Esophagus mucosa (tissue), 1 donor: ENCODE measurements at places on chromosomes 13 and 19.

- ATAC-seq, result no peak
Observed at GRCh38 chr19:43578787-43579186, 3.2 kb downstream of the PINLYP start.

DNA sequence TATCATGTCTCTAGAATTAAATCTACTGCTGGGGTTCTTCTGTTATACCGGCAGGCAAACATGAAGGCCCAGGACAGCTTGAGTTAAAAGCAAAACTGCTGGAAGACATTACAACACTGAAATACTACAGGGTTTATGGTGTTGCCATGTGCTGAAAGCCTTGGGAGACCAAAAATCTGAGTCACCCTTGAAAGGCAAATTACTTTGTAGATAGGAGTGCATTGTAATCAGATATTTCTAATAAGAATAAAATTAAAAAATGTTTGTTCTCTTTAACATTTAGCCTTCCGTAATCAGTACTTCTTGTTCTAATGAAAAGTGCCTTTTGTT lies 181.3 kb downstream of the PCDH9 start:
- no peak for ATAC-seq

DNA sequence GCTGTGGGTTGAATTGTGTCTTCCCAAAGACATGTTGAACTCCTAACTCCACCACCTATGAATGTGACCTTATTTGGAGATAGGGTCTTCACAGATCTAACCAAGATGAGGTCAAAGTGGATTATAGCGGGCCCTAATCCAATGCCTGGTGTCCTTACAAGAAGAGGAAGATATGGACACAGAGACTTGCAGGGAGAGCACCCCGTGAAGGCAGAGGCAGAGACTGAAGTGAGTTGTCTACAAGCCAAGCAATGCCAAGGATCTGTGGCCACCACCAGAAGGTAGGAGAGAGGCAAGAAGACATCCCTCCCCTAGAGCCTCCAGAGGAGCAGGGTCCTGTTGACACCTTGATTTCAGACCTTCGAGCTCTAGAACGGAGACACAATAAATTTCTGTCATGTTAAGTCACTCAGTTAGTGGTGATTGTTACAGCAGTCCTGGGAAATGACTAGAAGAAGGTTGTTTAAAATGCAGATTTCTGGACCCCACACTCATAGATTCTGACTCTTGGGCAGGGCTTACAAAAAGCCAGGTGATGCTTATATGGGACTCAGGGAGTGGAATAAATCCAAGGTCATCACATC lies 70.6 kb downstream of the FGF9 start:
- ATAC-seq, result no peak

GRCh38 chr19:4567584-4568071 lies 8.1 kb upstream of the SEMA6B start:
- ATAC-seq, result peak; percentile 71

GRCh38 chr19:35306473-35307246 lies 14.7 kb downstream of the MAG start:
- no peak for ATAC-seq

DNA sequence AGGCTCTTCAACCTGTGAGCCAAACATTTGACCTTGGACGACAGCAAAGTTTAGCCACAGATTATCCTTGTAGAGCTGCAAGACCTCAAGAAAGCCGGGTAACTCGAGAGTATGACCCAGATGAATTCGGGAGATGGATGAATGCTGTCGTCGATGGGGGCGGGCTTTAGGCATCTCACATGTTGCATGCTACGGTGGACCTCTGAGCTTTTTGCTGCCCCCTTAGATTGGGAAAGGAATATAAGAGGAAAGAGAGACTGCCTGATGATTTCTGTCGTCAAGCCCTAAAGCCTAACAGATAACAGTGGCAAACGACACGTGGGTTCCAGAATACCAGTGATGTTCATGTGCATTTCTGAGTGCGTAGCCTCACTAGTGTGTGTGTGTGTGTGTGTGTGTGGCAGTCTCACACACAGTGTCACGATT lies 730 bp upstream of the ABCC4 start:
- no peak for ATAC-seq

- ATAC-seq, result peak; percentile 77
Observed at GRCh38 chr13:95124959-95125358, 176.3 kb downstream of the ABCC4 start.

DNA sequence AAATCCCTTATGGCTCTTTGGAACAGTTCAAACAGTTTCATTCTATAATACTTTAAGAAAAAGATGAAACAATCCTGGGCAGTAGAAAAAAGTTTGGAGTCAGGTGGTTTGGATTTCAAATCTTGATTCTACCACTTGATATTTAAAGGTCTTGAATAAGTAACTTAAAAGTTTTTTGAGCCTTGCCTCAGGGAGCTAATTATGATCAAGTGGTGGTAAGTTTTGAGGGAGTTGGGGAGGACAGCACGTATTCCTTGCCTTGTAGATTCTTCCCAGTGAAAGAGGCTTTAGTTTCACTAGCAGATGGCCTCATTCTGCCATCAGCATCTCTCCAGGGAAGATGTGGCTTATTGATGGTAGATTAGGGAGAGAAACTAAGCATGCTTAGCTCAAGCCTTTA lies 168.4 kb upstream of the CSNK1A1L start:
- no peak for ATAC-seq

DNA sequence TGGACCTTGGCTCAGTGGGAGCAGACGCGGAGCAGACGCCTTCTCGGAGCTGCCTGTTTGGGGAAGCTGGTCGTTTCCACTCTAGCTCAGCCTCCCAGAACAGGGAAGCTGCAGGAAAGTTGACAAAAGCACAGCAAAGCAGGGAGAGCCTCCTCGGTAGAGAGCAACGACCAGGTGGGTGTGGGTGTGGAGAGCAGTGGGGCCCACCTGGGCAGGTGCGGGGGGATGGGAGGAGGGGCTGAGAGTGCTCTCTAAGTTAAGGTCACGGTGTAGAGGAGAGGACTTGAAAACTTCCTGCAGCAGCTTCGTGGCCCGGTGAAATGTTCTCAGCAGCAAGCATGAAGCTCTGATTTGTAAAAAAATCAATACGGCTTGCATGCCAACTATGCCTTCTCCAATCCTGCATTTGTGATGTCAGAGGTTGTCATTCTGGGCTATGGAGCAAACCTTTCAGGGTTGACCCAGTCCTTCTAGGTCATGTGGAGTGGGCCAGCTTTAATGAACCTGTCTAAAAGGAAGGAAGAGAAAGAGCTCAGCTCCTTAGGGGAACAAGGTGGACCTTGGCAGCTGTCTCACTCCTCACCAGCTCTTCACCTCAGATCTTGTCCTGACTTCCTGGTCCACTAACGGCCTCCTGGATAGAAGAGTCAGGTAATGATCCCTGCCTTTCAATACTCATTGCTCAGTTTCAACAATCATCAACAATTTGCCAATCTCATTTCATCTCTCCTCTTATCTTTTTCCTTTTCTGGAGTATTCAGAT lies 85.8 kb upstream of the UBL3 start:
- no peak for ATAC-seq

DNA sequence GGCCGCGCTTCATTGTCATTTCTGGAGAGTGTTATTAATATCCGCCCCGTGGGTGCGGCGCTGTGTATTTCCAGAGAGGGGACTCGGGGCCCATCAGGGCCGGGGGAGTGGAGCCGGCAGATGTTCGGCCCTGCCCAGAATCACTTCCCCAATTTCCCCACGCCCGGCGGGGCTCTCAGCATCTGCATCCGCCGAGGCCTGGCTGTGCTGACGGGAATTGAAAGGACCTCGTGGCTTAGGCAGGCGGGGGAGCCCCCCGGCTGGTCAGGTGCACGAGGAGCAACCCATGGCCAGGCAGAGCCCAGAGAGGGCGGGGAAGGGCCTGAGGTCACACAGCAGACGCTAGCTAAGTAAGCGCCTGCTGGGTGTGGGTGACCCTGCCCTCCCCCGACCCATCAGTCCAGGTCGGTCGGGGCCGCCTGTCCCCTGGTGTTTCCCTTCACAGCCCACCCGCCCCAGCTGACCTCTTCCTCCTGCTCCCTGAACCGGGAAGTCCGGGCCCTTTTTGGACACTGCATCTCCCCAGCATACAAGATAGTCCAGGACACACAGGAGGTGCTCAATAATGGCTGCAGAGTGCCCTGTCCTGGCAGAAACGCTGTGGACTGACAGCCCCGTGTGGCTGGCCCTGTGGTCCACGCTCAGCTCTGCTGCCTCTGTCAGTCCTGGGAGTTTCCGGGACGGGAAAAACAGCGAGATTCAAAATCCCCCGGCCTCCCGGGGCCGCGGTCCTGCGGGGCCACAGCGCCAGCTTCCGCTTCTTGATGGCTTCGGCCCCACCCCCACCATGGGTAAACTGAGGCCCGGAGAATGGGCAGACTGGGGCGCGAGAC lies 22.1 kb downstream of the ARID3A start:
- ATAC-seq, result peak; percentile 50

- ATAC-seq, result no peak
Observed at GRCh38 chr19:45659096-45659729, 8.8 kb upstream of the GIPR start.

GRCh38 chr13:23512762-23513395 lies 57.3 kb upstream of the TNFRSF19 start:
- no peak for ATAC-seq

DNA sequence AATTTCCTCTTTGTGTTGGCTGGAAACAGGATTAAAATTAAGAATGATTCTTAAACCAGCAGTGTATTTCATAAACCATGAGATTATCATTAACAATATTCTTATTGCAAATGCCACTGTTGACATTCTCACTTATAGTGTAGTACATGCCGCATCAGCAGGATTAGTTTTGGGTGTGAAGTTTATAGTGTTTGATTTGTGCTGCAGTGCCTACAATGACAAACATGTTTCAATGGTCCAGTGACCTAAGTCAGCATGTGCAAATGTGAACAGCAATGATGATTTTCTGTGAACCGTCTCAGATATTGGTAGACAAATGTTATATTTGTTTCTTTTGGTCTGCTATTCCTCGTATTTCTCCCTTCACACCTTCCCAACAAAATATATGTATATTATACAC lies 49.8 kb upstream of the TDRD3 start:
- ATAC-seq, result peak; percentile 44

GRCh38 chr19:27974082-27974513 lies 1238.9 kb downstream of the UQCRFS1 start:
- ATAC-seq, result no peak

DNA sequence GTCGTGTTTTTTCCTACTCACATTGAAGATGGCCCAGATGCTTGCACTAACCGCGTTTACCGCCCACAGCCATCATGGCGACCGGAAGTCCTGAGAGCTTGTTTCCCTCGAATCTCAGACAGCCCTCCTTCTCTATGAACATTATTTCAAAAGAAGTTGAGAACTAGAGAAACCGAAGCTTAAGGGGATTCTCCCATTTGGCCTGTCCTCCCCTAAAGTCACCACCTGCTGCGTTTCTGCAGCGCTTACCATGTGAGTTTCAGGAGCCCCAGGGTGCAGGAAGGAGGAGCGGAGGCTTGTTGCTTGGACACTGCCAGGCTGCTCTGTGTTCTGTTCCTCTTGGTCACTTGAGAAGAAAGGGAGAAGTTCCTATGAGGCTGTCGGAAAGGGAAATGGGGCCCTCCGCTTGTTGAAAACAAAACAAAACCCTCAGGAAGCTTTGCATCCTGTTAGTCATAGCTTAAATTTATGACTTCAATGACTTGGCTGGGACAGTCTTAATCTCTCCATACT lies 6.2 kb downstream of the CARD8 start:
- peak; percentile 69 for ATAC-seq

GRCh38 chr19:10839114-10840050 lies 3.4 kb upstream of the TMED1 start:
- no peak for ATAC-seq

DNA sequence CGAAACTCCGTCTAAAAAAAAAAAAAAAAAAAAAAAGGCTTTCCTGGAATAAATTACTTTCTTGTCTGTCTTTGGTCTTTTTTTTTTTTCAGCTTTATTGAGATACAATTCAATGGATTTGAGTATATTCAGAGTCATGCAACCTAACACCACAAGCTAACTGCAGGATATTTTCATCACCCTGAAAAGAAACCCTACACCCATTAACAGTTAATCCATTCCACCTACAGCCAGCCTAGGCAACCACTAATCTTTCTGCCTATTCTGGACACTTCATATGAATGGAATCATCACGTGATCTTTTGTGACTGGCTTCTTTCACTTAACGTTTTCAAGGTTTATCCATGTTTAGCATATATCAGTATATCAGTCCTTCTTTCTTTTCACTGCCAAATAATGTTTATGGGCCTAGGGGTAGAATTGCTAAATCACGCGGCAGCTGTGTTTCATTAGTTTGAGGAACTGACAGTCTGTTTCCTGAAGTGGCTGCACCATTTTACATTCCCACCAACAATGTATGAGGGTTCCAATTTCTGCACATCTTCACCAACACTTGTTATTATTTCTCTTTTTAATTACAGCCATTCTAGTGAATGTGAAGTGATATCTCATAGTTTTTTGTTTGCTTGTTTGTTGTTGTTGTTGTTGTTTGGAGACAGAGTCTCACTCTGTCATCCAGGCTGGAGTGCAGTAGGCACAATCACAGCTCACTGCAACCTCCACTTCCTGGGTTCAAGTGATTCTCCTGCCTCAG lies 19.9 kb downstream of the LRFN3 start:
- no peak for ATAC-seq

- ATAC-seq, result no peak
Observed at GRCh38 chr19:5128251-5128935, 159.5 kb downstream of the KDM4B start.

GRCh38 chr13:35727881-35728280 lies 251.4 kb upstream of the MAB21L1 start:
- ATAC-seq, result peak; percentile 95

GRCh38 chr13:52665325-52665724 lies 12.7 kb downstream of the SUGT1 start:
- no peak for ATAC-seq

- no peak for ATAC-seq
Observed at GRCh38 chr13:20980899-20981298, 78.4 kb upstream of the XPO4 start.

DNA sequence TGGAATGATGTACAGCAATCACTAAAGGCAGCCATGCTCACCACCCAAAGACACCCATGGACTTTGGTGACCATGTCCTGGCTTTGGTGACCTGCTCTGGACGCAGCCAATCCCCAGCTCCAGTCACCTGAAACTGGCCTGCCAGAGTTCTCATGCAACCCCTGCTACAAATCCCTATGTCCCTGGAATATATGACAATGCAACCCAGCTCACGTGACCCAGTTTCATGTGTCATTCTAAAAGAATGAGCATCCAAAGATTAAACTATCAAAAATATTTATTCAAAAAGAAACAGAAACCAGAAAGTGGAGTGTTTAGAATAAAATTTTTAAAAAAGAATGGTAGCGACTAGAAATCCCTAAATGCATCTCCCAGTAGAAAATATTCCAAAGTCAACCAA lies 203.3 kb upstream of the IRS2 start:
- ATAC-seq, result no peak

DNA sequence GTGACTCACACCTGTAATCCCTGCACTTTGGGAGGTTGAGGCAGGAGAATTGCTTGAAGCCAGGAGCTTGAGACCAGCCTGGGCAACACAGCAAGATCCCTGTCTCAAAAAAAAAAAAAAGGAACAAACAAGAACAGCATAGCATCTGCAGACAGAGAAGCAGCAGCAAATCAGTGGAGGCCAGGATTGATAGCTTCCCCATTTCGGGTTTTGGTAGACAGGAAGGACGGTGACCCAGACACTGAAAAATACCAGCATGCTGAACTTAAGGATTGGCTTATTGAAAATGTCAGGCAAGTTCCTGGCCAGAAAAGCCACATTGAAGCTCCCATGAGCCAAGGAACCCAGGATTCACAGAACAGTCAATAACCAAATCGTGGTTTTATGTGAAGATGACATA lies 3.0 kb downstream of the ZNF490 start:
- ATAC-seq, result no peak
